ENCODE measurements at places on chromosomes 4 and X. TPM values are rescaled to one million over a fixed set of nuclear protein-coding genes. Genes with fewer than 3 reads are reported as not detected.
A peak's percentile ranks its signal among the peaks of the same experiment; 100 is the strongest.

- no peak for DNase-seq
Measured at GRCh38 chr4:168164915-168165548, 72.7 kb downstream of the ANXA10 start.

GRCh38 chr4:151921386-151921785 lies 160.6 kb upstream of the GATB start:
- DNase-seq = no peak

- DNase-seq = peak; percentile 11
Measured at GRCh38 chrX:70166601-70167590, 10.4 kb upstream of the DGAT2L6 start.

Gene HTT-AS
- not detected for total RNA-seq

Gene DCLK2
- total RNA-seq = 11.6 TPM

Data from osteoblast (primary cell).